Neural progenitor cell (in vitro differentiated cells): ENCODE measurements at places on chromosomes 2 and 18. TPM values are rescaled to one million over a fixed set of nuclear protein-coding genes. Genes with fewer than 3 reads are reported as not detected.
A peak's percentile ranks its signal among the peaks of the same experiment; 100 is the strongest.

DNA sequence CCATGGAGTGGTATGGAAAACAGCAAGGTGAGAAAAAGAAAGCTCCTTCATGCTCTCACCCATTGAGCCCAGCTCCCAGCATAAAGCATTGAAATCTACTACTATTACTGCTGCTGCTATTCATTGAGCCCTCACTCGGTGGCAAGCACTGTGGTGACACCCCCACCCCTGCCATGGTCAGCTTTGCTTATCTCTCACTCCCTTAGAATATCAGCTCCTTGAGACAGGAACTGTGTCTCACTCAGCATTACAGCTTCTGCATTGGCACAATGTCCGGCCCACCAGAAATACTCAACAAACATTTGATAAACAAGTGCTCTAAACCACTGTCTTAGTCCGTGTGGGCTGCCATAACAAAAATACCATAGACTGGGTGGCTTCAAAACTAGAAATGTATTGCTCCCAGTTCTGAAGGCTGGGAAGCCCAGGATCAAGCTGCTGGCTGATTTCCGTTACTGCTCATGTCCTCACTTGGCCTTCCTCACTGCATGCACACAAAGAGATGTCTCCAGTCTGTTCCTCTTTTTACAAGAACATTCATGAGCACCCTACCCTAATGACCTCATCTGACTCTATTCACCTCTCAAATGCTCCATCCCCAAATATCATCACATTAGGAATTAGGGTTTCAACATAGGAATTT lies 116.3 kb downstream of the ZBTB7C start:
- no peak for DNase-seq

DNA sequence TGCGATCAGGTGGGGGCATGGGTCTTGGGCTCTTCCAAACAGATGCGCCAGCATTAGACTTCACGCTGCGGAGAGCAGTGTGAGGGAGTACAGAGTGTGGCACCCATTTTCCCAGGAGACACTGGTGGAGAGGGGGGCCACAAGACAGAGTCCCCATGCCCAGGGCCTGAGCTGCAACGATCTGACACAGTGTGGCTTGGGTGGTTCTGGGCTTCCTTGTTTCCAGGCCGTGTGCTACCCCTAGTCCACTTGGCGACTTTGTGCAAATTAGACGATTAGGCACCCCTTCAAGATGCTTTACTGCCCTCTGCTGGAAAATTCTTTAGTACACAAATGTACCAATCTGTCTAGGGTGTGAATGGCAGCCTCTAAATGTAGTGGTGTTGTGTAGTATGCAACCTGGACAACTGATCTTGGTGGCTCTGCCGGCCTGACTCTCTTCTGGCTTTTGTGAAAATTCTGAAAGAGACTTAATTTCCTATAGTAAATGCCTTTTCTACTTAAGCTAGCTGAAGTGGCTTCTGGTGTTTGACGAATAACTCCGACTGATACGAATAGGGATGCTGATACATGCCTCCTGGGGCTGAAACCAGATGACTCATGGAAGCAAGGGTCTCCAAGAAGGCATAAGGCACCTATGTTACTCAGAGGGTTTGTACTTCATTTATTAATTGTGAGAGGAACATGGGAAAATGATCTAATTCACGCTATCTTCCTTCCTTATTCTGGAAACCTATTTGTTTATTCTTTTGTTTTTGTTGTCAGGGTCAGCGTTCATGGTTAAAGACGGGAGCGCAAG lies 92.3 kb upstream of the SMAD2 start:
- DNase-seq: peak; percentile 91

GRCh38 chr2:94874277-94874997 lies 3.2 kb downstream of the TEKT4 start:
- no peak for DNase-seq

GRCh38 chr18:10350661-10351060 lies 103.8 kb upstream of the APCDD1 start:
- DNase-seq: no peak

DNA sequence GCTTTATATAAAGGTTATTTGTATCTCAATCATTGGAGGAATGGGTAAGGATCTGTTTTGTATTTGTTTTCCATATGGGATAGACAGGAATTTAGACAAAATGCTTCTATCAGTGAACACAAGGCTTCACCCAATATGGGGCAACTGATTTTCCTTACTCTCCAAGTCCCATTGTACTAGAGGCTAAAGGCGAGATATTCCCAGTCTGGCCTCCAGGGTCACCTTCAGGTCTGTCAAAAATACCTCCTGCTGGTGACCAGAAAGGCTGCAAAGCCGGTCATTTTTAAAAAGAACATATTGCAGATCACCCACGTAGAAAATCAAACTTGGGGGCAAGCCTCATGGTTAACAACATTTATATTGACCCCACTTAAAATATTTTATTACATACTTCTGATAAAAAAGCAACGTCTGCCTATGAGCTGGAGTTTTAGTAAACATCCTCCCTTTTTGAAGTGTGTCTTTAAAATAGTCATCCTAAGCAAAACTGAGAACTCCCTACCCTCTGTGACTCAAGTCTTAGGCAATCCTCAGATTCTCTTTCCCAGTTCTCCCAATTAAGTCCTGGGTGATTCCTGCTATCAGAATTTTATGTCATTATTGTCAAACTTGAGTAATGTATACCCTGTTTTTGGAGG lies 276.6 kb downstream of the MREG start:
- peak; percentile 22 for DNase-seq

DNA sequence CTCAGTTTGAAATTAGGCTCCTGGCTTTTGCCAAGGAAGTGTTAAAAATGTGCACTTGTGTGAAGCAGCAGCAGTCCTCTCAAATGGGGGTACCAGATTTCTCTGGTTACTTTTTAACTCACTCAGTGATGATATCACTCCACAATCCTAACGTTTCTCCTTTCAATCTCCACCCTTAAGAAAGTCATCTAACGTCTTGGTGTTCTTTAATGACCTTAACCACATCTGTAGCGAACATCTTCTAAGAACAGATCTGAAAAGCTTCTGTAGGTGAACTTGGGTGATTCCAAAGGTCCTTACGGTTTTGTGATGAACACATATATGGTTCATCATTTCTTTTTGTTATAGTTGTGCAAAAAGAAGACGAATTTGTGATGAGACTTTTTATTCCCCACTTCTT lies 73.2 kb downstream of the DOCK10 start:
- DNase-seq: no peak

DNA sequence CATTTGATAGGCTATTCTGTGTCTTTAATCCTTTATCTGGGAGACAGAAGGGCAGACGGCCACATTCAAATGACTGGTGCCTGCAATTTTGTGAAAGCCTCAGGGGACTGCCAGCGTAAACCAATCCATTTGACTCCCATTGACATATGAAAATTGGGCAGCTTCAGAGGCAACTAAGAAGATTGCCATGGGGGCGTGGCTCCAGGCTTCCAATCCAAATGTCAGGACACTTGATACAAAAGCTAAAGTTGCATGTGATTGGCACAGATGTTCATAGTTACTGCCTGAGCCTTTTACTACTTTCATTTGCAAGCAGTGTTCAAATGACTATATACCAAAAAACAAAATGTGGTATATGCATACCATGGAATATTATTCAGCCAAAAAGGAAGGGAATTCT lies 42.0 kb downstream of the SPC25 start:
- DNase-seq: peak; percentile 9

KCNE4 gene
- not detected in 2 replicates for total RNA-seq
